ENCODE measurements at places on chromosomes 12 and 14.
A peak's percentile ranks its signal among the peaks of the same experiment; 100 is the strongest.

DNA sequence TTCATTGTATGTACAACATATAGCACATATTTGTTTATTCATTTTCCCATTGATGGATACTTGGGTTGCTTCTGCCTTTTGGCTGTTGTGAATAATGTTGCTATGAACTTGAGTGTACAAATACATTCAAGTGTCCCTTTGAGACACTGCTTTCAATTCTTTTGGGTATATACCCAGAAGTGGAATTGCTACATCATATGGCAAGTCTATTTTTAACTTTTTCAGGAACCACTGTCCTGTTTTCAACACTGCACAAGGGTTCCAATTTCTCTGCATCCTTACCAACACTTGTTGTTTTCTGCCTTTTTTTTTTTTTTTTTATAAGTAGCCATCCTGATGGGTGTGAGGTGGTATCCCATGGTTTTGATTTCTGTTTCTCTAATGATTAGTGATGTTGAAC, 15.9 kb downstream of the RBMS2 start:
- peak; percentile 51 for DNase-seq

GRCh38 chr12:131194166-131194565, 240.5 kb downstream of the ADGRD1 start:
- DNase-seq: no peak

DNA sequence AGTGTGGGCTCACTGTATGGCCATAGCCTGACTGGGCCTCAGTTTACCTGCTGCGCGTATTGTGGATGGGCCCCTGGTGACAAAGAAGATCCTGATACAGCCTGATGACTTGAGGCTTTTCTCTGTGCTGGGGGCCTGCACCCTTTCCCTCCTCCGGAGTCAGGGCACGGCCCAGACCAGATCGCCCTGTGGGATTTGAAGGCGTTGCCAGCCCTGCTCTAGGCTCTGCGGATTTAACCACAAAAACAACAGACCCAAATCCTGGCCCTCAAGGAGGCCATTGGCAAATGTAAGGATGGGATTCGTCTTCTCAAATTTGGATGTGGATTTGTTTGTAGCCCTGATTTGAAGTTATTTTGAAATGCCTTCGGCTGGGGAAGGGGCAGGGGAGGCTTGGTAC, 195.8 kb downstream of the TSPAN9 start:
- no peak for DNase-seq

GRCh38 chr12:49702676-49703215, 4.5 kb downstream of the FMNL3 start:
- no peak for DNase-seq

- DNase-seq: no peak
Observed at GRCh38 chr12:64706306-64706705, 52.9 kb downstream of the GNS start.

GRCh38 chr14:105576525-105577088, 50.2 kb downstream of the TMEM121 start:
- no peak for DNase-seq

GRCh38 chr14:48247977-48248376, 572.6 kb upstream of the MDGA2 start:
- DNase-seq: no peak

DNA sequence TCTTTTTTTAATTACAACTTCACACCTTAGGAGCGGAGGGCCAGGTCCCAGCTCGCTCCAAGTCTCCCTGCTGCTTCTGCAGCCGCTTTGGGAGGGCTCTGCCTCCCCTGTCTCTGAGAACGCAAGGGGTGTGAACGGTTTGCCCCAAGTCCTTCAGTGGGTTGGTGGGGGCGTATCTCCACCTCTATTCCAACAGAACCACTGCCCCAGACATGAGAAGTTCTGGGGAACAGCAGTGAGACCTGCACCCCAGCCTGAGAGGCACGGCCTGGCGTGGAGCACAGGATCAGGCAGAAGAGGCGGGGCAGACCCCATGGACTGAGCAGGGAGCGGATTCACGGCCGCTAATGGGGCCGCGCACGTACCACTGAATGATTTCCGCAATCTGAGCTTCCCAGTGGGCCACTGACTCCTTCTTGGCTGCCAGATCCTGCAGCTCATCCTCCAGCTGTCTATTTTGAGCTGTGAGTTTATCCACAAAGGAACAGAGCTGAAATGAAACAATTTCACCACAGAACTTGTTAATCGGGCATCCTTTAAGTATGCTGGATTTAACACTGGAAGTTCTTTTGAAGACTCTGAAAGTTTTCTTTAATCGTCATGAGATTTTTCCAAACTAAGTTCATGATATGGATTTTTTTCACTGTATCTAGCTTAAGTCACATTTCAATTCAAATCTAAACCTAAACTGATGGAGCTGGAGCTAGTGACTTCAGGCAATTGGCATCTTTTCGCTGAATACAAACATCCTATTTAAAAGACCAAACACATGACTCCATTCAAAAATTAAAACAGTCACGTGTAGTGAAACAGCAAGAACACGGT, 44.4 kb downstream of the AMN start:
- no peak for DNase-seq

GRCh38 chr14:24514209-24514608, 6.1 kb upstream of the CMA1 start:
- DNase-seq: no peak

- DNase-seq: no peak
Observed at GRCh38 chr12:527241-527640, 67.5 kb downstream of the B4GALNT3 start.

- DNase-seq: peak; percentile 84
Observed at GRCh38 chr12:96255077-96255476, 60.9 kb downstream of the ELK3 start.

- no peak for DNase-seq
Observed at GRCh38 chr14:68506645-68507419, 286.0 kb downstream of the ZFP36L1 start.

DNA sequence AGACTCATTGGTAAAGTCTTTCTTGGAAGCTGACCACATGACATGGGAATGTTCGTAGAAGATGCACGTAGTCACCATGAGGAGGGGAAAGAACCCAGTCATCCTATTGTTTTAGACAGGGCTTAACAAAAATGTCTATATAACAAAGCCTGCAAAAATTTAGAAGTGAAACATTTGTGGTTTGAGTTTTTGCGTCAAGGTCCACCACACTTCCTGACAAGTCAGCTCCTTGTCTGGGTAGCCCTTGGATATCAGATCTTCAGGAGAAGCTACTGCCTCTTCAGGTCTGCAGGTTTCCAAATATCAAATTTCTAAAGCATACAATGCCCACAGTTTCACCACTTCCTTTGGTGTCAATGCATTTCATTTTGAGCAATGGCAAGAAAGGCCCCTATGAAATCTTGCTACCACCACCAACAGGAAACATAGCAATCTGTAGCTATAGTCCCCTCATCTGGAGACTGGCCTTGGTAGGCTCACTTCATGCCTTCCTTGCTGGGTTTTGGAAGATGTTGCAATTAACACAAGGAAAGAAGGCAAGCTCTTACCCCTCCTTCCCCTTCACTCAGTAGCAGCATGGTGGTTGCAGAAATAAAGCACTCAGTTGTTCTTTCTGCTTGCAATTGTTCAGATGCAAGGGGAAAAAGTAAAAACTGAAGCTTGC, 235.2 kb downstream of the PCNX1 start:
- DNase-seq: peak; percentile 58

DNA sequence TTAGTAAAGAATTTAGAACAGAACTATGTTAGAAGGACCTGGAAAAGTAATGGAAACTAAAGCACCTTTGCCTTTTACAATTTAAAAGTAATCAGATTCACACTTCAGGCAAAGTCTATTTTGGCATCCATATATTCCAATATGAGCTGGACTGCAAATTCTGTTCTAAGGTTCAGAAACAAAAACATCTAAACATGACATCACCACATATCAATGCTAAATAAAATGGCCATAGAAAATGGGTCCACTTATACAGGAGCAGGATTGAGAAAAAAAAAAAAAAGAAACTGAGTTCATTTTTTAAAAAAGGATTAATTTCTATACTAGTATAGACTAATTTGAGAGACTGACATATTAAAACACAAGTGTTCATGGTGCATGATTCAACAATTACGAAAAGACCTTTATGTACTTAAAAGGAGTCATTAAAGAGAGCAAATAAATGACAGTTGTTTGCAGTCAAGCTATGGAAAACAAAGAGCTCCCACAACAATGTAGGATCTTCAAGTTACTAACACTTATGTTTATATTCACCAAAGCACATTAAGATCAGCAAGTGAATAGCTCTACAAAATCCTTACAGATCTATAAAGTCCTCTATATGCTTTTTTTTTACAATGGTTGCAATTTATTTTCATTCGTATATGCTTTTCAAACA, 45.7 kb downstream of the DICER1 start:
- DNase-seq: no peak

GRCh38 chr12:15854916-15855315, 27.3 kb upstream of the STRAP start:
- no peak for DNase-seq

DNA sequence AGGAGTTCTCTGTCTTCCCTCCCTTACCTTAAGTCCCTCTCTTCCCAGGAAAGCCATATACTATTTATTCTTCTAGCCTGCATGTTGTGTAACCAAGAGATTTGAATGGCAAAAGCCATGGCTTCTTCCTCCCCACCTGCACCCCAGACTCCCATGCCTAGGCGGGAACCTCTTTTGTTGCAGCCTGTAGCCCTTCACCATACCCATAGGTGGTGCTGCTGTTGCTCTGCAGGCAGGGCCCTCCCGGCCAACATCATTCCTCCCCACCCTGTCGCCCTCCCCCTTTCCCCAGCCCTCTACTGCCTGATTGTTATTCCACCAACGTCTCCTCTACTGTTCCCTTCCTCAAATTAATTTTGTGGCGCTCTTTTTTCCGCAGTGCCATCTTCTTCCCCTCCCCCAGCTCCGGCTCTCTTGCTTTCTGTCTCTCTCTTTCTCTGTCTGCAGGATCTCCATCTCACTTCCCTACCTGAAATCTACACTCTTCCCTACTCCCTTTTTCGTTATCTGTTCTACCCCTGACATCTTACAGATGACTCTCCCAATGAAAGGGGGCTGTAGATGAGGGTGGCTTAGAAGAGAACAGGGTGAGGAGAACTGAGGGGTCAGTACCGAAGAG, 13.8 kb downstream of the NGDN start:
- DNase-seq: no peak

- no peak for DNase-seq
Observed at GRCh38 chr12:72865921-72866320, 593.8 kb downstream of the TRHDE start.

- DNase-seq: no peak
Observed at GRCh38 chr12:77116277-77116676, 50.9 kb upstream of the E2F7 start.

DNA sequence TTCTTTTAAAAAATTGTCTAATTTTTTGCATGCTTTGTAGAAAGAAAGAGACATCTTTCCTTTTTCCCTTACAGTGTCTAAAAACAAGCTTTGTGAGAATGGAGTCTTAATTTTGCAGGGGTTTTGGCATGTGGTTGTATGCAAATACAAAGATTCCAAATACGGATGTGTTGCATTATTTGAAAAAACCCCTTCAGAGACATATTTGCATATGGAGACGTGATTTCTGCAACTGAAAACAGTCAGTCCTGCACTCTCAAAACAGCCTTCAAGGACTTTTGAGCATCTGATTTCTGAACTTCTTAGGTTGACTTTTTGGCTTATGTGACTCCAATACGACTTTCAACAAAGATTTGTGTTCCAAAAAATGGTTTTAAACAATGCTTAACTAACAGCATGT, 7.8 kb downstream of the IRAK3 start:
- peak; percentile 71 for DNase-seq

GRCh38 chr12:80262771-80263170, 163.4 kb downstream of the OTOGL start:
- no peak for DNase-seq

DNA sequence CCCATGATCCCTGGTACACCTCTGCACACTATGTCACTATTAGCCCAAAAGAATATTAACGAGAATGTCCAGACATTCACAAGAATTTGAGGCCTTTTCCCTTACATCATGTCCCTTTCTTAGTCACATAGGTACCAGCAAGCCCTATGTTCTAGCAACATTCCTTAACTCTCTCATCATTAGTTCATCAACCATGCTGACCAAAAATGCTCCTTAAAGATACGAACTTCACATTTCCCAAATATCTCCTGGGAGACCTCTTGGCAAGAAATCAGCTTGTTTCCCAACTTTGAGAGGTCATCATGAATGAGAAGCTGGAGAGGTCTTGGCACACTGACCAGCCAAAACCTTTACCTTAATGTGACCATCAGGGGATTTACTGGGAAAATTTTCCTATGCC, 4.6 kb downstream of the SALL2 start:
- no peak for DNase-seq

GRCh38 chr14:53571641-53572328, 384.8 kb downstream of the BMP4 start:
- DNase-seq: no peak

GRCh38 chr12:38465020-38465419, 148.4 kb downstream of the ALG10B start:
- DNase-seq: no peak

GRCh38 chr14:105647784-105648608, 121.6 kb downstream of the TMEM121 start:
- no peak for DNase-seq

GRCh38 chr12:126967152-126967551, 1299.8 kb upstream of the TMEM132C start:
- no peak for DNase-seq

GRCh38 chr12:77337362-77337761, 272.0 kb upstream of the E2F7 start:
- no peak for DNase-seq

DNA sequence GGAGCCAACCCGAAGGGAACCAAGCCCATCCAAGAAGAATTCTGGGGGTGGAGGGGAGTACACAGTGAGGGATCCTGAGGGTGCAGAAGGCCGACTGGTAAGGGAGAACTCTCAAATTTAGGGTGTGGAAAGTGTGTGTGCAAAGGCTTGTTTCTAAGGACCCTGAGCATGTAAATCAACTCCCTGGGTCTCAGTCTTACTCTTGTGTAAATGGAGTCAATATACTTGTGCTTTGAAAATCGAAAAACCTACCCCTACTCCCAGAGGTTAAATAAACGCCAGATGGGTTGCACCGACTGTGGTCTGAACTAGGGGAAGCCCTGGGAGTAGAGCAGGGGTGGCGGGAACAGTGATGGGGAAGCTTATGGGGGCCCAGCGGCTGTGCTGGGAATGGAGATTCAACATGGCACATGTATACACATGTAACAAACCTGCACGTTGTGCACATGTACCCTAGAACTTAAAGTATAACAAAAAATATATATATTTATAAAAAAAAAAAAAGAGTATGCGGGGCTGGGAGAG, 6.0 kb downstream of the B4GALNT1 start:
- no peak for DNase-seq

GRCh38 chr12:9732921-9733461, at the start of gene CLECL1:
Gene CLECL1, minus strand, starts transcription at chr12:9733097.
- DNase-seq: peak; percentile 38

DNA sequence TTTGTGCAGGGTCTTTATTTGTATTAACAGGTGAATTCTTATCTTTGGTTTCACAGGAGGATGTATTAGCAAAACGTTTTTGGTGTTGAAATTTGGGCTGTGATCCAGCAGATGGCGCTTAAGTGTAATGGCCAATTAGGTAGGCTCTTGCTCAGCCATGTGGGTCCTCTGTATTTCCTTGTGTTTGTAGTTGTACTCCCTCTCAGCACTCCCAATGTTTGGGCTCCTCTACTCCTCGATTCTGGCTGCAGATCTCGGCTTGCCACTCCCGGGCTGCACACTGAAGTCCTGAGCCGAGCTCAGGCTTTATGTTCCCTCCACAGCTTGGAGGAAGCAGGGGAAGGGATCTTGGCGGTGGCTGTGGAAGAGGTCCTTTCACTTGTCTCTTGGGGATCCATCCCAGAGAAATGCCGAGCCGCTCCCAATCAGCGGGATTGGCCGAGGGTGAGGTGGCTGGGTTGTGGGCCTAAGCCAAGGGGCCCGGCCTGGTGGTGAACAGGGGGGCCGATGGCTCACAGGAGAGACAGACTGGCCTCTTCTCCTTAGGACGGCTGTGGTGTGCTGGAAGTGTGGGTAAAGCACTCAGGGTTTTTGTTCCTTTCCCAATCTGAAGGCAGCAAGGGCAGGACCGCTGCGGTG, 133.7 kb downstream of the AEBP2 start:
- DNase-seq: peak; percentile 17
